ENCODE measurements at places on chromosomes 4 and X. TPM values are rescaled to one million over a fixed set of nuclear protein-coding genes. Genes with fewer than 3 reads are reported as not detected.

The DOK7 gene
- 4.5 TPM for total RNA-seq

The AMBN gene
- not detected for total RNA-seq

The SMPX gene
- not detected for total RNA-seq

The SLC10A6 gene
- 1.6 TPM for total RNA-seq

The CDS1 gene
- 17.9 TPM for total RNA-seq

The RRH gene
- total RNA-seq = 0.34 TPM

The CCNA2 gene
- 1.0 TPM for total RNA-seq

The PABPC5 gene
- 1.6 TPM for total RNA-seq

The FHIP1A gene
- total RNA-seq = 25.0 TPM

The ARHGEF38 gene
- total RNA-seq = 1.2 TPM

The FRAS1 gene
- 12.4 TPM for total RNA-seq

Data from ureter (tissue), 1 donor.